Memory B cell (primary cell): ENCODE measurements at places on chromosomes 7 and 10.

DNA sequence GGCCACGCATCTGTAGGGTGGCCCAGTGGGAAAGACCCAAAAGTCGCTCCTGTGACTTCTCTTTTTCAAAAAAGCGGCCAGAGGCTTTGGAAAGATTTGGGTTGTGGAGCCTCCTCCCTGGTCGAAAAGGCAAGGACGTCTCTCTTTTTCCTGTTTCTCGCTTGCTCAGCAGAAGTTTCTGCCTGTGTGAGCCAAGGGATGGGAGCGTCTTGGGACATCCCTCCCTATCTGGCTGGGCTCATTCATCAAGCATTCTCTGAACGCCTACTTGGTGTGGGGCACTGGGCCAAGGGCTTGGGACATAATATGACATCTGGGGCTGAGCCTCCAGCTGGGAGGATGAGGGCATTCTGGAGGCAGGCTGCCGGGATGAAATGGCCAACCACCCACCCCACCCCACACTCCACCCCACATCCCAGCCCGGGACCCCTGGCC, 120.9 kb downstream of the C10orf105 start:
- H3K27ac ChIP-seq: no peak overlapping the region
- no peaks in the 10 kb centered on the region for H3K36me3 ChIP-seq
- DNase-seq: no peak
- no peak overlapping the region for H3K4me3 ChIP-seq
- peaks cover 5% of the 10 kb centered on the region for H3K4me1 ChIP-seq
- H3K27me3 ChIP-seq: no peaks in the 10 kb centered on the region

GRCh38 chr7:94174956-94175355, 170.8 kb upstream of the BET1 start:
- H3K4me1 ChIP-seq: peaks cover 24% of the 10 kb centered on the region
- no peak overlapping the region for H3K27ac ChIP-seq
- no peak overlapping the region for H3K4me3 ChIP-seq

GRCh38 chr7:129949292-129950133, 3.2 kb downstream of the UBE2H start:
- H3K27me3 ChIP-seq: no peaks in the 10 kb centered on the region
- no peak overlapping the region for H3K4me3 ChIP-seq
- H3K4me1 ChIP-seq: peaks cover 12% of the 10 kb centered on the region
- DNase-seq: no peak

DNA sequence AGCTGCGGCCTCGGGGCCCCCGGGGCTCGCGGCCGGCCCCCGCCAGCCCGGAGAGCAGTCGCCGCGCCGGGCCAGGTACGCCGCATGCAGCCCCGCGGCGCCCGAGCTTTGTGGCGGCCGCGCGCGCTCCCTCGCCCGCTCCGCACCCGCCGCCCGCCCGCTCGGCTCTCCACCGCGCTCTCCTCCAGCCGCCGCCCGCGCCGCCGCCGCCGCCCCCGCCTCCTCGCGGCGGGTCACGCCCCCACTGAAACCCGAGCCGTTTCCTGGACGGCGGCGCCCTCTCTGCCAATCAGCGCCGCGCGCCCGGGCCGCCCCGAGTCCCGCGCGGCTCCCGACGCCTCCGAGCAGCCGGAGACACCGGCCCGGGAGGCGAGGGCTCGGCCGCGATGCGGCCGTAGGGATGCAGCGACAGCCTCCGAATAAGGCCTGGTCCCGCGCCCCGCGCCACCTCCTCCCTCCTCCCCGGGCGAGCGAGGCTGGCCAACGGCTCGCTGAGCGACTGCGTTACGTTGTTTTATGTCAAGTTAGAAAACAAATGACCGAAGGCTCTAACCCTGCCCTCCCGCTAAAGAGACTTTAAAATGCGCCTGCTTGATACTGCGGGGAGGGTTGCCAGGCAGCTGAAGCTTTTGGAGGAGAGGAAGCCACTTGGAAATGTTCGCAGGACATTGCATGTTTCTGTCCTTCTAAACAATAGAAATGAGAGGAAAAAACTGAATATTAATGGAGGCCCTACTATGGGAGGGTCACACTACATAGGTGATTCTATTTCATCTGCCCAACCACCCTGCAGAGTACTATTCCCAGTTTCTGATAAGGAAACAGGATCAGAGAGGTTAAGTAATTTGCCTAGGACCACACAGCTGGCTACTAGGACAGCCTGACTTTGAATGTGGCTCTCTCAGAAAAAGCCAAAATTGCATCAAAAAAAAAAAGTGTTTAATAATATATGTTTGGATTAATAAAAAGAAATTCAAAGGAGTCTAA, at the start of gene FGFR2:
Gene FGFR2 (minus strand): TSS at position 182 of the 987 bp plus-strand sequence. CDS start 4,627 bp downstream, outside the sequence.
- no peaks in the 10 kb centered on the region for H3K36me3 ChIP-seq
- no peak for DNase-seq
- no peaks in the 10 kb centered on the region for H3K4me1 ChIP-seq
- H3K27me3 ChIP-seq: peaks cover 16% of the 10 kb centered on the region

DNA sequence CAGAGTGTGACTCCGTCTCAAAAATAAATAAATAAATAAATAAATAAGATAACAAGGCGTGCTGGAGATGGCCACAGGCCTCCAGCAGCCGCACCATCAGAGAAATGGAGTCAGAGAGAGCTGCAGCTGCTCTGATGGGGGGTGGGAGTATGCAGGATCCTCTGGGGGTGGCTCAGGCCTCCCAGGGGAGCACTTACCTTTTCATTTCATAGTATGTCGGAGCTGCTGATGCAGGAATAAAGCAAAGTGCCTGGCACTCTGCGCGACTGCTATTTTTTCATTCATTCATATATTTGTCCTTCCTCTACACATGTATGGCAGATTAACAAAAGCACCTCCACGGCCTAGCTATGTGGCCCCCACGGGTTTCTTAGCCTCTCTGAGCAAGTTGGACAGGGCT, 175.9 kb downstream of the CUX1 start:
- peaks cover 45% of the 10 kb centered on the region for H3K4me1 ChIP-seq
- H3K36me3 ChIP-seq: peaks cover 3% of the 10 kb centered on the region
- no peak overlapping the region for H3K4me3 ChIP-seq
- no peaks in the 10 kb centered on the region for H3K27me3 ChIP-seq

DNA sequence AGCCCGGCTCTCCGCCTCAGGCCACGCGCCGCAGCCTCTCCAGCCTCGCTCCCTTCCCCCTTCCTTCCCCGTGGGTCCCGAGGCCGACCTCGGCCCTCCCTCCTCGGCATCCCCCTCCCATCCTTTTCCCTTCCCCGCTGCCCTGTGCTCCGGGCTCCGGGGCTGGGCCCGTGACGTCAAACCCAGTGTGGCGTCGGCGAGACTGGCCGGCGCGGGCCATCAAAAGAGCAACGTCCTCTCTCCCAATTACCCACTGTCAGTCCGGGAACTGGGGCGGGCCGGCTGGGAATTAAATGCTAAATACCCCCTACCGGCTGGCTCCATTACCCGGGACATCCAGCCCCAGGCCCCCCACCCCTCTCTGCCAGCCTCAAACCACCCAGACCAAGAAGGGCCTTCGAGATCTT, 2.6 kb upstream of the GATA3 start:
- H3K27me3 ChIP-seq: peaks cover 29% of the 10 kb centered on the region
- no peak for DNase-seq
- no peak overlapping the region for H3K27ac ChIP-seq
- peaks cover 14% of the 10 kb centered on the region for H3K4me1 ChIP-seq

GRCh38 chr10:110358278-110358677, 53.6 kb upstream of the SMNDC1 start:
- peak overlapping the region; percentile 99 for H3K27ac ChIP-seq
- peaks cover 2% of the 10 kb centered on the region for H3K27me3 ChIP-seq
- H3K4me1 ChIP-seq: peaks cover 47% of the 10 kb centered on the region
- DNase-seq: no peak
- H3K36me3 ChIP-seq: no peaks in the 10 kb centered on the region

DNA sequence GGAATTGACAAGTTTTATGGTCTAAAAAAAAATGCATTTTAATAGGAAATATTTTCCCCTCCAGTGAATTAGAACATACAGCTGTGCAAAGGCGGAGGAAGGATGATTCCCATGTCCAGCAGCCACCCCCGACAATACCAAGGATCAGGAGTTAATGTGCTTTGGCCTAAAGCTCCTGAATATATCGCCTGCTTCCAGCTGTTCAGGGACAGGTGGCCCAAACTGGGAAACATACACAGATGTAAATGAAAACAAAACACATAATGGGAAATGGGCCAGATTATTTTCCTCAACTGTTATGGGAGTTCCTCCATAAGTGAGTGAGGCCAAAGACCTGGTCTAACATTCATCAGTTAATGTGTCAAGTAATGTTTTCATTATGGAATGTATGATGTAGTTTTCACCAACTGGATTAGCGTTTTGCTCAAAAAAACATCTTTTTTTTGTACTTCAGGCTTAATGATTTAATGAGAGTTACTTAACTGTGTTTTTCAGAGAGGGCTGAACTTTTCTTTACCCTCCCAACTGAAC, 55.1 kb upstream of the LAMB1 start:
- no peaks in the 10 kb centered on the region for H3K36me3 ChIP-seq
- peaks cover 10% of the 10 kb centered on the region for H3K27me3 ChIP-seq
- no peak for DNase-seq
- no peak overlapping the region for H3K27ac ChIP-seq
- no peak overlapping the region for H3K4me3 ChIP-seq

DNA sequence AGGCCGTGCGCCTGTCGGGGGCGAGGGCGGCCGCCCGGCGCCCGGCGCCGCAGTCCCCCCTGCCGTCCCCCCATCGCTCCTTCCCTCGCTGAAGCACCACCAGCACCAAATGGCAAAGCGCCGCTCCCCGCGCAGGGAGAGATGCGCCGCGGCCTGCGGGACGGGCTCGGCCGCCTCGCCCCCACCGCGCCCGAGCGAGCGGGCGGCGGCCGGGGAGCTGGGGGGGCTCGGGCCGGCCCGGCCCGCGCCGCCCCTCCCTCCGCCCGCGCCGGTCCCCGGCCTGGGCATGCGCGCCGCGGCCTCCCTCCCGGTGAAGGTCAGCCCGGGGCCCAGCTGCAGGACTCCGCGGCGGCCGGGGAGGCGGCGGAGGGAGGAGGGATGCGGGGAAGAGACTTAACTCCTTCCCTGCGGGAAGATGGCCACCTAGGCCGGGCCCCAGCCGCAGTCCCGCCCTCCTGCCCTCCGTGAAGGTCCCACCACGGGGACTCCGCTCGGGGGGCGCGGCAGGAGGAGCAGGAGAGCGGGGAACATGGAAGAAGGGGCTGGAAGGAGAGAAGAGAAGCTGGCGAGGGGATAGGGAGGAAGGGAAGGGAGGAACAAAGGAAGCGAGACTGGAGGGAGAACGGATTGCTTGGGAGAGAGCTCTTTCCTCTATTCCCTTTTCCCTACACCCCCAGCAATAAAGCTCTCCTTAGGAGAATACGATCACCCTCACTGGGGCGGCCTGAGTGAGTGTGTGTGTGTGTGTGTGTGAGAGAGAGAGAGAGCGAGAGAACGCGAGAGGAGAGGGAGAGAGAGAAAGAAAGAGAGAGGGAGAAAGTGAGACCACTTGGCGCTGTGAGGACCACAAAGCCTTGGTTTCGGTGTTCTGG, 3.4 kb upstream of the SMARCD3 start:
- H3K36me3 ChIP-seq: no peaks in the 10 kb centered on the region
- peak overlapping the region; percentile 60 for H3K4me3 ChIP-seq
- DNase-seq: peak; percentile 38
- H3K27ac ChIP-seq: no peak overlapping the region
- peaks cover 23% of the 10 kb centered on the region for H3K4me1 ChIP-seq

- H3K36me3 ChIP-seq: peaks cover 28% of the 10 kb centered on the region
- no peak overlapping the region for H3K4me3 ChIP-seq
- H3K27ac ChIP-seq: peak overlapping the region; percentile 97
- no peak for DNase-seq
- no peaks in the 10 kb centered on the region for H3K27me3 ChIP-seq
Measured at GRCh38 chr10:62025134-62025794, 123.8 kb downstream of the ARID5B start.

DNA sequence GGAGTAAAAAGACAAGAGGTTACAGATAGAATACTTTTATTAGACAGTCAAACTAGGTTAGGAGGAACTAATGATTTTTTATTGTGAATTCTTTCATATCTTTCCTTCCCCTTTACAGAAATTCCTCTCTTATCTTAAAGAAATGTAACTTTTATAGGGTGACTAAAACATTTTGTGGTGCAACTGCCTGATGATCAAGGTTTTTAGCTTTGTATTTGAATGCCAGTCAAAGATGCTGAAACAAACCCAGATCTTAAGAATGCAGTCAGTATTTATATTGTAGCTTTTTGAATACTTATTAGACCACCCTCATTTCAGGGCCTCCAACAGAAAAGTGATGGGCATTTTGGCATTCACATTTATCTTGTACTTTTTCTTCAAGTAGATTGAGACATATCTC, 27.4 kb downstream of the TAX1BP1 start:
- H3K27me3 ChIP-seq: no peaks in the 10 kb centered on the region
- no peak overlapping the region for H3K4me3 ChIP-seq
- H3K4me1 ChIP-seq: peaks cover 2% of the 10 kb centered on the region
- H3K27ac ChIP-seq: no peak overlapping the region
- peaks cover 19% of the 10 kb centered on the region for H3K36me3 ChIP-seq

GRCh38 chr7:44136731-44137130, 4.4 kb downstream of the MYL7 start:
- H3K4me3 ChIP-seq: no peak overlapping the region
- no peak overlapping the region for H3K27ac ChIP-seq
- H3K36me3 ChIP-seq: no peaks in the 10 kb centered on the region
- no peaks in the 10 kb centered on the region for H3K27me3 ChIP-seq

- no peaks in the 10 kb centered on the region for H3K36me3 ChIP-seq
- peak overlapping the region; percentile 45 for H3K27ac ChIP-seq
- no peak overlapping the region for H3K4me3 ChIP-seq
- H3K27me3 ChIP-seq: peaks cover 2% of the 10 kb centered on the region
Measured at GRCh38 chr7:2886900-2887299, 42.8 kb upstream of the GNA12 start.

GRCh38 chr10:49008091-49008490, 68.5 kb upstream of the LRRC18 start:
- H3K27ac ChIP-seq: no peak overlapping the region
- peaks cover 7% of the 10 kb centered on the region for H3K27me3 ChIP-seq
- no peak for DNase-seq
- H3K36me3 ChIP-seq: no peaks in the 10 kb centered on the region
- H3K4me3 ChIP-seq: no peak overlapping the region
- no peaks in the 10 kb centered on the region for H3K4me1 ChIP-seq

DNA sequence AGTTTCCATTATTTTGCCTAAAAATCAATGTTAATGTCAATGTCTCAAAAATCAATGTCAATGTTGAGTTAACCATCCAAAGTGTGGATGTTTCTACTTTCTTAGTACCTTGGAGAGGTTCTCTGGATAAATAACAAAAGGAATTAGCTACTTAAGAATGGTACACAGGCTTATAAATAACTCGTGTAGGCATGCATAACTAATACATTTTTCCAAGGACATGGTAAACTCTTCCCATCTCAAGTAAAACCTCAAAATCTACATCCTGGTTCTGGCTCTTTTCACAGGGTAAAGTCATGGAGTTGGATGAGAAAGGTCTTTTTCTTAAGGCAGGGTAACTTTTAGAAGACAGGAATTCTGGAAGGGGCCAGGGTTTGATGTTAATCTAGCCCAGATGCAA, 59.9 kb downstream of the CAV1 start:
- H3K36me3 ChIP-seq: no peaks in the 10 kb centered on the region
- H3K27me3 ChIP-seq: peaks cover 1% of the 10 kb centered on the region
- DNase-seq: no peak
- H3K4me3 ChIP-seq: no peak overlapping the region

DNA sequence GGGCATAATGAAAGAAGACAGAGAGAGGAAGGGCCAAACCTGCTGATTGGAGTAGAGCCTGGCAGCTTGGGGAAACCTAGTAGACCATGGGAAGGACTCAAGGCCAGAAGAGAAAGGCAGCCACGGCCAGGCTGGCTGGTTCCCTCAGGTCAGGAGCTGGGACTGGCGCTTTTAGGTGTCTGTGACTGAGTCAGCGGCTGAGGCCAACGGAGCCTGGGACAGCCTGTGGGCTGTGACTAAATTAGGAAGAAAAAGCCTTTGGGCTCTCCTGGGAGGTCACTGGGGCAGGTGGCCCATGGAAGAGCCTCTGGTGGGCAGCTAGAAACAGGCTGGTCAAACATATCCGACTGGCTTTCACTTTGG, 108.9 kb upstream of the PDCD4 start:
- H3K27me3 ChIP-seq: peaks cover 12% of the 10 kb centered on the region
- no peak for DNase-seq
- H3K36me3 ChIP-seq: no peaks in the 10 kb centered on the region
- no peak overlapping the region for H3K27ac ChIP-seq
- no peak overlapping the region for H3K4me3 ChIP-seq
- H3K4me1 ChIP-seq: no peaks in the 10 kb centered on the region
